Stimulated activated CD4-positive, alpha-beta T cell treated with anti-CD3 and anti-CD28 coated beads, TNF-alpha, amount 100 ng/mL, for 24 hours (primary cell): ENCODE measurements at places on chromosomes 7 and 10.

GRCh38 chr7:131552053-131552452 is 4.4 kb downstream of the PODXL start:
- no peak for DNase-seq

GRCh38 chr7:38851321-38851720 is 57.7 kb downstream of the VPS41 start:
- DNase-seq, result no peak

DNA sequence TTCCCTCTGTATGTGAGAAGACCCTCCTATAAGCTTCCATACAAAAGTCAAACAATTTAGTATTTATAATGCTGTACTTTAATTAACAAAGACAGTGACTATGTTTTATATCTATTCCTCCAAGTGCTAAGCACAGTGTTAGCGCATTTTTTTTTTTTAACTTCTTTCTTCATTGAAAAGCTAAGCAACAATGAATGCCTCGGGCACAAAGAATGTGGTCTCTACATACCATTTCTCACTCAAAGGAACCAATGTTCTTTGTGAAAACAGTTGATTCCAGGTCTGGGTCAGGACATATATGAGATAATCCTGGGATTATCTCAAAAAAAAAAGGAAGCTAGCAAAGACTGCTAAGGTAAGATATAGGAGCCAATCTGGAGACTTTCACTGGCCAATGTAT is 26.2 kb upstream of the REEP3 start:
- DNase-seq, result no peak

GRCh38 chr10:51188008-51188407 is 113.7 kb downstream of the PRKG1 start:
- DNase-seq, result no peak

DNA sequence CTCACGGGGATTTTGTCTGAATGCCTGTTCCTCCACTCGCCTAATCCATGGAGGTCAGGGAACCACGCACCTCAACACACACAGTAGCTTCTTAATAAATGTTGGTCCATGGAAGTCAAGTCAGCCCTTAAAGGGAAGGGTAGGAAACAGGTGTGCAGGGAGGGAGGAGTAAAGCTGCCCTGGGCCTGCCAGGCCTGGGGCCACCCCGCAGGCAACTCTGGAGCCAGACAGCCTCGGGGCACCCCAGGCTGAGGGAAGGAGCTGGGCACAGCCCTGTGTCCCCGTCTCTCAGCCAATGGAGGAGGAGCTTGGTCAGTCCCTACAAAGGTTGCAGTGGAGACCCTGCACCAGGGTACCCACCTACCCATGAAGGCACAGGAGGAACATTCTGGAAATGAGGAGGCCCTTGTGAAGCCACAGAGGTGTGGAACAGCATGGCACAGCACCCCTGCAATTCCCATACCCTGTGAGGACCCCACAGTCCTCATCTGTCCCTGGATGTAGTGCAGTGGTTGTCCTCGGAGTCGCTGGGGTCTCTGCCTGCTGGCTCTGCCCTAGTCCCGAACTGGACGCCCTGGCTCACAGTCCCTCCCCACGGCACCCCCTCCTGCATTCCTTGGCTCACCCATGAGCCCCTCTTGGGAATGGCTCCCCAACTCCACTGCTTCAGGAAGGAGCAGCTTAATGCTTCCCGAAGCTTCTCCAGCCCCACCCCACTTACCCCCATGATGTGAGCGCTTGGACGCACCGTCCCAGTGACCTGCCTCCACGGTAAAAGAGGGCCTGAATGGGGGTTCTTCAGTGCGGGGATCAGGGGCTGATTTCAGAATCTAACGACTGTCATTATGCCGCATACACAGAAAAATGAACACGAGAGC is 79.2 kb upstream of the INSIG1 start:
- no peak for DNase-seq

DNA sequence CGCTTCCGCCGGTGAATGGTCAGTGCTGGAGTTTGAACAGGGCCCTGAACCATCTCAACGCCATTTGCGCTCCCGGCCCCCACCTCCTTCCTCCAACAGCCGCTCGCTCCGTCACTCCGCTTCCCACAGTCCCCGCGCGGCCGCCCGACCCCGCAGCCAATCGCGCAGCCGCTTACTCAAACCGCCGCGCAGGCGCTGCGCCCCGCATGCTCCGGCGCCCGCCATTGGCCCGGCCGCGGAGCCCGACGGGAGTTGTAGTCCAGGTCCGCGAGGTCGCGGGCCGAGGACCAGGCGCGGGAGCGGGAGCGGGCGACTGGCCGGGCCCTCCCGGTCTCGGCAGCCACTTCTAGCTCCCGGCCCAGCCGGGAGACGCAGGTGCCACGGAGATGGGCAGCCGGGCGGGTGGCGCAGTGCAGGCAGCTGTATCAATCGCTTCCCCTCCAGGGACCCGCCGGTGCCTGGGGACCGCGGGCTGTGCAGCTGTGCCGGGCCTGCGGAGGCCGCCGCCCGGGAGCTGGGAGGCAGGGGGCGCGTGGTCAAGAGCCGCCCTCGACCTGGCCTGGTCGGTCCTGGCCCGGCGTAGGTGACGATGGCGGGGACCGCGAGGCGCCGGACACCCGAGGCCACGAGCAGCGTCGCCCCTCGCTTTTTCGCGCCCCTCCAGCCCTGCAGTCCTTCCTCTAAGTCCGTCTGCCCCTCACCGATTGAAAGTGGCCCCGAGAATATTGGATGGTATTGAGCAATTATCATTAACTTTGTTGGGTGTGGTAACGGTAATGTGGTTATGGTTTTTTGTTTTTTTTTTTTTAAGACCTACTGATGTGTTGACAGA is at the start of gene WAPL:
WAPL (minus strand) TSS at position 115 of the 832 bp plus-strand sequence. CDS start 3,723 bp downstream, outside the sequence.
- DNase-seq, result peak; percentile 91

DNA sequence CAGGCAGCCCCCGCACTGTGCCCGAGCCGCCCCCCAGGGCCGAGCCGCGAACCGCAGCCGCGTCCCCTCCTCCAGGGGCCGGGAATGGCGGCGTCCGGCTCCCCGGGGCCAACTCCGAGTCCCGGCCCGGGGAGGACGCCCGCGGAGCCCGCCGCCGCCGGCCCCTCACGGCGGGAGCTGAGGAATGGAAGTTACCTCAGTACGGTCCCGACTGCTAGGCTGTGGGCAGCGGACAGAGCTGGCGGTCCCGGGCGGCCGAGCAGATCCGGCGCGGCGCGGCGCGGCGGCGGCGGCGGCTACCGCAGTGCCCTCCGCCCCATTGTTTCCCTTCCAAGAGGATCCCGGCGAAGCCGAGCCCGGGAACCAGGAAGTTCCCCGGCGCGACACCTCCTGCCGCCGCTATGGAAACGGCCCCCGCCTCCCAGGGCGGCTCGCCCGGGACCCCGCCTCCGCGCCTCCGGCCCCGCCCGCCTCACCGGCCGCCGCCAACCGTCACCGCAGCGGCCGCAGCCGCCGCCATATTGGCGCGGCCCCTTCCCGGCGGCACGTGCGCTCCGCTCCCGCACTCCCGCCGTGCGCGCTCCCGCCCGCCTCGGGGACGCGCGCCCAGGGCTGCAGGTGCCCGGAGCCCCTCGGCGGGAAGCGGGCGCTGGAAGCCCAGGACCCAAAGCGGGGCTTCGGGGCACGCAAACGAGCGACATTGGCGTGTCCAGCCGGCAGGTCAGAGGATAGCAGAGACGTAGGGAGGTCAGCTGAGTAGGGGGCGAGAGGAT is at the start of gene USP6NL:
USP6NL (minus strand) TSS at position 403 of the 773 bp plus-strand sequence. CDS start 14,016 bp downstream, outside the sequence.
- peak; percentile 51 for DNase-seq

DNA sequence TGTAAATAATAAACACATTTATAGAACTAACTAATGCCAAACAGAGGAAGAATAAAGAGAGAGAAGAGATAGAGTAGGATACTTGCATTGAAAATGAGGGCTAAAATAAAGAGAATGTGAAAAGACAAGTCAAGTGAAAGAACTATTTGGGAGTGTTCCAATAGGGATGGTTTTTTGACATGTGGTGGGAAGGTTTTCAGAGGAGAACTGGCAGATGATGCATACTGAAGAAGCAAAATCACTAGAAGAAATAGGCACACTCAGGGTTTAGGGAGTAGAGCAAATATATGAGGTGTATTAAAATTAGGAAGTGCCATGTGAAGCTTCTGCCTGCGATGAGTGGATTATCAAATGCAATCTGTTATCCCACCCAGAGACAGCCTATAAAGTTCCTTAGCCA is 744.8 kb downstream of the REEP3 start:
- no peak for DNase-seq

DNA sequence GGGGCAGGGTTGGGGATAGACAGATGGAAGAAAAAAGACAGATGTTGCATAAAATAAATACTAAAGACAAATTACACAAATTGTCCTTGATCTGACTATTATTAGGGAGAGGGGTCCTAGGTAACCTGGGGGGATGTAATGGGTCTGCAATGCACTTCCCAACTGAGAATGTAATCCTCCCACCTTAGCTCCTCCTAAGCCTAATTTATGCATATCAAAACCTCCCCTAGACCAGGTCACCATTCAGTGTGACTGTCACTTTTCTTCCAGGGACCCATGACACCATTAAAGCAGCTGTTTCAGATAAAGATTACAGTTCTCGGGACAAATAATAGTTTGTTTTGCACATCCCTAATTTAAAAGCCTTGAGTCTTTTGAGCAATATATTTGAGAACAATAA is 133.9 kb upstream of the FEZF1 start:
- DNase-seq, result no peak

GRCh38 chr10:58887474-58887873 is 289.0 kb upstream of the PHYHIPL start:
- DNase-seq, result no peak

DNA sequence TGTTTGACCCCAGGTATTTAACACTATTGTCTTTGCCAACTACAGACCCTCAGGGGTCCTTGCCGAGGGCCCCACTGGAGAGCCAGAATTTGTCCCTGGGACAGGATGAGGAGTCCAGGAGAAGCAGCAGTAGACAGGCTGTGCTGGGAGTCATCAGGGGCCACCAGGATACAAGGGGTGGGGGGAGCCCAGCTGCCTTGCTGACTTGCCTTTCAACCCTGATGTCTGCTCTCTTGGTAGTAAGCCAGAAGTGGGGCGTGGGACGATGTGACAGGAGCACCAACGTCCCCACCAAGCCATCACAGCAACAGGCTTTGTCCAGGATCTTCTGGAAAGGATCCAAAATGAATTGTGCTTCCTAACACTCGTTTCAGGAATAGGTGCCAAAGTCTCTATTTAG is 62.4 kb upstream of the CDCA7L start:
- DNase-seq, result no peak

DNA sequence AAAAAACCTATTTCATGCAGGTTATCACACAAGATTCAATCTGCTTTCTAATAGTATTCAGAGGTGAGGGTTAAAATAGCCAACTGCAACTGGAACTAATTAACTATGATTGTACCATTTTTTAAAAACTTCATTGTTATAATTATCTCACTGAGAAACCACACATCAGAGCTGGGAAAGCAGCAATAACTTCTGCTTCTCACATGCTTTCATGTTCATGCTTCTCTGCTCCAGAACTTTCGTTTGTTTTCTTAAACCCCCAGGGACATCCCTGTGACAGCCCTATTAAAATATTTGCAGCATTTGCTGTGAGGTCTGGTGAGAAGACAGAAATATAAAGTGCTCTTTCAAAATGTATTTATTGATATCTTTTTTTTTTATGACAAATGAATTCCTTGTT is 389.0 kb upstream of the SORCS1 start:
- no peak for DNase-seq

DNA sequence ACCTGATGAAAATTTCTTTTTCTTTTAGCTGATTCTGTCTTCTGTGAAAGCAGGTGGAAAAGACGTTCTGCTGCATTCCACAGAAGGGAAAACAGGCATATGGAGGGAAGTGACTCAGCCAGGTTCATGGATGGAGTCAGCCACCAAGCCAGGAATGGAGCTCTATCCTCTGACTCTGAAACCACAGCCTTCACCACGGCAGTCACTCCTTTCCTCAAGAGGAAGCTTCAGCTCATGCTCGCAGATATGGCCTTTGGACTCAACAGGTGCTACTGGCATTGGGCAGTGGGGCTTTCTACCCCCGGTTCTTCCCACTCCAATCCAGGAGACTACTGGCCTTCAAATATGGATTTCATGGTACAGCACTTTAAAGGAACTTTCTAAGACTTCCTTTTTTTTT is 11.5 kb upstream of the PLAU start:
- DNase-seq, result no peak

GRCh38 chr7:1926908-1927306 is 256.8 kb downstream of the ELFN1 start:
- DNase-seq, result no peak

GRCh38 chr10:60466267-60467201 is 76.9 kb upstream of the ANK3 start:
- no peak for DNase-seq

DNA sequence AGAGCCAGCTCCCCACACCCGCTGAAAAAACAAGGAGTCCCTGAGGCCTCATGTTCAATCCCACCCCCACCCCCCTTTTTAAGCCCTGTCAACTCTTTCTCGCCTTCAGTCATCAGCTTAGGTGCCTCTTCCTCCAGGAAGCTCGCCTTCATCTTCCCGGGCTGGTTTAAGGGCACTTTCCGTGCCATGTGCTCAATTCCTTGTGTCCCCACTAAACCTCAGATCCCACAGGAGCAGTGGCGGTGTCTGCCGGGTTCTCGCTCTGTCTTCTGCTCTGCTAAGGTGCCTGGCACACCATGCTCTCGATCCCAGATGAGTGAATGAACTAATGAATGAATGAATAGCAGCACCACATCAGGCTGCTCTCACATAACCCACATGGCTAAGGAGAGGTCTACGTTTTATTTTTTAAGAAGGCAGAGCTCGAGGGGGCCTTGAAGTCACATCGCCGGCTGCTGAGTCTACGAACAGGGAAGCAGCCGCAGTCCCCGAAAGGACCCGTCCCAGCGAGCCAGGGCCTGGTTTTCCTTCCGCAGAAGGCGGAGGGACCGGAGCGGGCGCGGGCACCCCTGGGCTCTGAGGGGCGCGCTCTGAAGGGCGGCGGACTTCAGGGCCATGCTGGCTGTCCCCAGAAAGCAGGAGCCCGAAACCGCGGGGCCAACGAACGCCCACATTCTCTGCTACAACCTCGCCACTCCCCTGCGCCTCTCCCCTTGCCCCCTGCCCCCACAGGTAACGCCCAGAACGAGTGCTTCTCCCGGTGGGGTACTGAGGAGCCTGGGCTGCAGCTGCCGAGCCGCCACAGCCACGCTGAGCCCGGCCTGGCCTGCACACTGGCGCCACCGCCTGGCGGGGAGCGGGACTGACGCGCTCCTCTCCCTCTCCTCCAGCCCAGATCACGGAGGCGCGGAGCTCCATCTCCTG is 73.4 kb upstream of the KCNMA1 start:
- peak; percentile 29 for DNase-seq

- DNase-seq, result no peak
Observed at GRCh38 chr7:105346593-105347322, 42.0 kb downstream of the SRPK2 start.

GRCh38 chr7:33550979-33551378 is 354.4 kb upstream of the BMPER start:
- DNase-seq, result no peak

GRCh38 chr7:132697003-132697402 is 120.7 kb upstream of the PLXNA4 start:
- DNase-seq, result no peak

DNA sequence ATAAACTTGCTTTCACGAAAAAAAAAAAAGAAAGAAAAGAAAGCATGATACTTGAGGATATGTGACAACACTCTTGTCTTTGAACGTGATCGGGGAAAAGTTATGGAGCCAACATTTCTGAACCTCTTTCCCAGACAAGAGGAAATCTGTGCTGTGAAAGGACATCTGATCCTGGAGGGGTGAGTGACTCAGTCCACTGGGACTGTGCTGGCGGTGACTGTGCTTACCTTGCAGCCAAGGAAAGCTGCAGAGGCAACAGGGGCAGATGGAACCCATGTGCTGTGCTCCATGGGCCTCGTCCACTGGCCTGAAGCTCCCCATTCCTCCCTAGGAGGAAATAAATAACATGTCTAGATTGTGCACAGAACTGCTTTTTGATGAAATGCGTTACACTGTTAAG is 116.5 kb upstream of the RAB11FIP2 start:
- no peak for DNase-seq

GRCh38 chr10:103276896-103277712 is at the start of gene INA:
INA (plus strand) TSS chr10:103277138; CDS start chr10:103277212, 74 bp downstream.
- DNase-seq, result peak; percentile 41
